Spleen (tissue), 13 donors: ENCODE measurements at places on chromosomes 3 and 15. TPM values are rescaled to one million over a fixed set of nuclear protein-coding genes. Genes with fewer than 3 reads are reported as not detected.

DNA sequence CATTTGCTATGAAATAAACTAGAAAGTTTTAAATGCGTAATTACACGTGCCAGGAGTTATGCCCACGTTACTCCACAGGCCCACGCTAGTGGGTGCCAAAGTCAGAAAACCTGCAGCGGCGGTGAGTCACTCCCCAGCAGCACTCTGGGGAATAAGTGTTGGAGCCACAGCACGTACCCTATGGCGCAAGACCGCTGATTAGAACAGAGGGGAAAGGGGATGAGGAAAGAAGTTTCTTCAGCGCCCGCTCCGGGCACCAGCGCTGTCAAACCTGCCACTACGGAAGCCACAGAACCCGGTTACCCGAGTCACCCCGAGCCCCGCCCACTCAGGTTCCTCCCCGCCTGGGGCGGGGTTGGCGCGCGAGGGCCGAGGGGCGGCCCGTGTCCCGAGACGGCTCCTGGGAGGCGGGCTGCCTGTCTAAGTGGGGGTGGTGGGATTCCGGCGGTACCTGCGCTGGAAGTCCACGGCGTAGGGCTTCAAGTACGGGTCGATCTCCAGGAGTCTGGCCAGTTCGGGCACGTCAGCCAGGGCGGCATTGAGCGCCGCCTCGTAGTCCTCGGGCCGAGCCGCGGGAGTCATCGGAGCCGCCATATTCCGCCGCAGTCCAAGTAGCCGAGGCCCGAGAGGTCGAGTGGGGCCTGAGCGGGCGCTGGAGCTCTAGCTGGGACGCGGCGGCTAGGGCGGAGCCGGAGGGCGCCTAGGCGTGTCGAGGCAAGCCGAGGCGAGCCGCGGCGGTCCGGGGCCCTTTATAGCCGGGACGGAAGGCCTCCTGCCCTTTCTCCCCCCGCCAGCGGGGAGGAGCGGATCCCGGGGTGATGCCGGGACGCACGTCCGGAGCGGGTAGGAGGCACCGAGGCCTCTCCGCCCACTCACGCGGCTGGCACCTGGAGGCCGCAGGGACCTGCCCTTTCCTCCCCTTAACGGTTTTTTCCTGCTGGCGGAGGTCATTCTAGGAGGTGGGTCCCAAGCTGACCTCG, at the start of gene GBE1:
Gene GBE1, minus strand, starts transcription at position 722 of the 980 bp plus-strand sequence. Its CDS starts 128 bp downstream, at position 594.
- peak; percentile 99 for DNase-seq

- DNase-seq: no peak
These were observed 101.9 kb upstream of the KCNH8 start for GRCh38 chr3:19046440-19046839.

DNA sequence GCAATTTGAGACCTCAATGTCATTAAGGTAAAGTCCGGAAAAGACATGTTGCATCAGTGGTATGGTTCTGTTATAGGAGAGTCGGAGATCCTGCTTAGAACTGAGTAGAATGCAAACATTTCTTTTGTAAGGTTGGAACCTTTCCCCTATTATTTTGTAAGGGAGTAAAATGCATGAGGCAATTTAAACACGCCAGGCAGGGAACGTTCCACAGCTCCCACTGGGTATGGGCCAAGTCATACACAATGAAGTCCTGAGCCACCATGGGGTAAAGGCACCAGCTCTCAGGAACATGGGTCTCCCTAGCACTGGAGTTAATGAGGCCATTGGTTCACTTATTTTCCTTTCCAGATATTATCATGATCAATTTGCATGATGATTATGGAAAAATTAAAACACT, 116.6 kb upstream of the NR2F2 start:
- no peak for DNase-seq

DNA sequence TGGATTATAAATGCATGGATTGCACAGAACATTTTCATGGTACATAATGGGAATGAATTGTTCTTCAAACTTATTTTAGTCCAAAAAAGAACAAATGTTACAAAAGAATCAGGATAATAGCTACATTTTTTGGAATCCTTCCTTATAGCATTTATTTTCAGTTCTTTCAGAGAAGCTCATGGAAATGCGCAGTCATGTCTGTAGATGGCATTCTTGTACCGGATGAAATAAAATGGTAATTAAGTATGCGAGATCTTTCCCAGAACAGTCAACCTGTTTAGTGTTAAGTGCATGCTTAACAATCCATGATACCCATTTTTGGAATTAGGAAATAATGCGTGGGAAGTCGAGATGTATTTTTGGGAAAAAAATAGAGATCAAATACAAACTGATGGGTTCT, 38.2 kb upstream of the GOLGA8B start:
- no peak for DNase-seq

- no peak for DNase-seq
These were observed 471.3 kb upstream of the TPRG1 start for GRCh38 chr3:188700501-188700900.

- peak; percentile 66 for DNase-seq
These were observed 4.1 kb upstream of the AMOTL2 start for GRCh38 chr3:134378384-134378783.

DNA sequence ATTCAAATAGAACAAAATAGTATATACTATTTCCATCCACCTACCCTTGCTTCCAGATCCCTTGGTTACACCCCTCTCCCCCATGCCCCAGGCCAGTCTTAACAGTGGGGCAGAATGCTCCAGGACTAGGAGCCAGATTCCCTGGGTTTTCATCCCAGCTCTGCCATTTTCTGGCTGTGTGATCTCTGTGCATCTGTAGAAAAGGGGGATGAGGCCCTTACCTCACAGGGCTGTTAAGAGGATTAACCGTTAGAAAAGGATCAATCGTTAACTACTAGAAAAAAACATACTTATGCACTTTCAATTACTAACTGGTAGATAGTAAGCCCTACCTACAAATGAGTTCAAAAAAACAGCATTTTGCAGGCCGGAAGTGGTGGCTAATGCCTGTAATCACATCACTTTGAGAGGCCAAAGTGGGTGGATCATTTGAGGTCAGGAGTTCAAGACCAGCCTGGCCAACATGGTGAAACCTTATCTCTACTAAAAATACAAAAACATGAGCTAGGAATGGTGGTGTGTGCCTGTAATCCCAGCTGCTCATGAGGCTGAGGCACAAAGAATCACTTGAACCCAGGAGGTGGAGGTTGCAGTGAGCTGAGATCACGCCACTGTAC, 11.7 kb downstream of the EBLN2 start:
- no peak for DNase-seq

Gene PLEKHO2
- 130 TPM for polyA plus RNA-seq

Gene SI
- polyA plus RNA-seq: not detected

Gene MYO5C
- polyA plus RNA-seq: 2.2 TPM

Gene ZPLD1
- not detected for polyA plus RNA-seq
